ENCODE measurements at places on chromosomes 12 and 14.

- DNase-seq, result no peak
Observed at GRCh38 chr14:92565040-92565717, 51.6 kb downstream of the RIN3 start.

GRCh38 chr14:95236221-95236620, 78.9 kb upstream of the DICER1 start:
- no peak for DNase-seq

DNA sequence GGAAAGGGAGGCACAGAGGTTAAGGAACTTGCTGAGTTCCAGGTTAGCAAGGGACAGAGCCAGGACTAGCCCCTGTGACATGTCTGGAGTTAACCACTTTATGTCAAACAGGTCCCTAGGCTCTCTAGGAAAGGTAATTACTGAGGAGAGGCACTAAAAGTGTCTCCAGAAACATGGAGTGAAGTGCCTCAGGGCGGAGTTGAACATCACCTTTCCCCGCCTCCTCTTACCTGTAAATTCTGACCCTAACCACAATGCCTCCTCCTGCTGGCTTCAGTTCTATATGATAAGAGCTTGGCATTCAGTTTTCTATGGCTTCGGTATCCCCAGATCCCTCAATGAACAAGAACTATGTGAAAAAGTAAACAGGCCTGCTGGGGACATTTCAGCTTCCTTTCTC, 18.1 kb downstream of the RPH3A start:
- DNase-seq, result no peak

- DNase-seq, result peak; percentile 56
Observed at GRCh38 chr14:74841230-74842207, 34.4 kb downstream of the PROX2 start.
